ENCODE measurements at places on chromosomes 5 and 9.

- no peak for DNase-seq
Measured at GRCh38 chr5:43773478-43773844, 170.5 kb downstream of the NNT start.

GRCh38 chr5:150136305-150137167, 19.1 kb downstream of the PDGFRB start:
- no peak for DNase-seq

GRCh38 chr5:149837680-149838269, 106.8 kb downstream of the PDE6A start:
- no peak for DNase-seq

DNA sequence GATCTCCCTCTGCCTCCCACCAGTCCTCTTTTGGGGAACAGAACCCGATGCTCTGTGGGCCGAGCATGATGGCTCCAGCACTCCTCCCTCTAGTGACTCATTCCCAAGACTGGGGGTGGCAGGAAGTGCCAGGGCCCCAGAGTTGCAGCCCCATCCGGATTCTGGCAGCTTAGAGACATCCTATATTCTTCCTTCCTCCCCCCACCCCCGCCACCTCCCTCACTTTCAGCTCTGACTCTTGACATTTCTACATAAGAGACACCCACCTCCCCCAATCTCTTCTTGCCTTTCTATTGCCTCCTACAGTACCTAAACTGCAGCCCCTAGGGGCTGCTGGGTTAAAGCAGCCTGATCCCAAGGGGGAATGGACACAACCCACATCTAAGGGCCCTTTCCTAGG, 47.1 kb upstream of the MATR3 start:
- peak; percentile 10 for DNase-seq

GRCh38 chr5:101878190-101878589, 417.9 kb downstream of the SLCO4C1 start:
- no peak for DNase-seq

GRCh38 chr9:99135456-99135855, 30.5 kb downstream of the TGFBR1 start:
- peak; percentile 25 for DNase-seq

DNA sequence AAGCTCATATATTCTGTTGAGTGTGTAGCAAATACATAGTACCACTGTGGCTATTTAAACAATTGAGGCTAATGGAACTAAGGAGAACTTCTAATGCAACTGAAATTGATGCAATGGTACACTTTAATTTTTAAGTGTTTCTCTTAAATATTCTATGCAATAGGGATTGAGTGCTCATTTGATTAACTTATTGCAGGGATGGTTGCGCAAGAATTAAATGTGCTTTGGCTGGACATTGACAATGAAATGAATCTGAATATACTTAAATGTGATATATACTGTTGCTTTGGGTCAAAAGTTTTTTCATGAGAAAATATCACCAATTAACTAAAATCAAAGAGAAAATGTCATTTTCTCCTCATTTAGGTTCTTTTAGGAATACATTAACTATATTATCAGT, 227.1 kb downstream of the ARL15 start:
- DNase-seq = no peak

GRCh38 chr9:101778332-101778731, 39.9 kb upstream of the GRIN3A start:
- DNase-seq = no peak

DNA sequence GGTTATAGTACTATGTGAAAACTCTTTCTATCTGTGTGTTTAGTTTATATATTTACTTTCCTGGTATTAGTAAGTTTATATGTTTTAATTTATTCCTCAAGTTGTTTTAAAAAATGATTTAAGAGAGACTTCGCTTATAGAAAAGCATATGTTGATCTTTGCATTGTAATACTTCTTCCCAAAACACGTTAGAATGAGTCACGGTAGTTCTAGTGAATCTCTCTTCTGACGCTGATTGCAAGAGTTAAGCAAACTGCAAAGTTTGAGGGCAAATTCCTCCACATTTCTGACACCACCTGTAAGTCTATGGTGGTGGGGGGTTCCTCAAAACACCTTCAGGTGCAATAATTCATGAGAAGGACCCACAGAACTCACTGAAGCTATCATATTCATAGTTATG, 327.2 kb downstream of the GLIS3 start:
- DNase-seq = no peak

GRCh38 chr9:87300915-87301314, 196.8 kb upstream of the DAPK1 start:
- DNase-seq = no peak

DNA sequence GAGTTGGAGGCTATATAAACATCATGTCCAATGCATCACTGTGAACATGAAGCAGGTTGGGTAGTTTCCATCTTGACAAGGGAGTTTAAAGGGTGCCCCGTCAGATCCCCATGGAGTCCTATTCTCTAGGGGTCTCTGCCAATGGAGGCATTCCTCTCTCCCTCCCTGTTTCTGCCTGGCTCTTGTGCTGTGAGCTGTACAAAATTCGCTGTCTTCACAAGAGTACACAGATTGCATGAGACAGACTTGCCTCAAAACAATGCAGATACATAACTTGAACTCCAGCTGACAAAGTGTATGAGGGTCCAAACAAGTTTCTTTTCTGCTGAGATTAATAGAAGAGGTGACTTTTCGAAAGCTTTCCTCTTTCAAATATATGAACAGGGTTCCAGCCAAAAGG, 165.2 kb downstream of the SPOCK1 start:
- no peak for DNase-seq

DNA sequence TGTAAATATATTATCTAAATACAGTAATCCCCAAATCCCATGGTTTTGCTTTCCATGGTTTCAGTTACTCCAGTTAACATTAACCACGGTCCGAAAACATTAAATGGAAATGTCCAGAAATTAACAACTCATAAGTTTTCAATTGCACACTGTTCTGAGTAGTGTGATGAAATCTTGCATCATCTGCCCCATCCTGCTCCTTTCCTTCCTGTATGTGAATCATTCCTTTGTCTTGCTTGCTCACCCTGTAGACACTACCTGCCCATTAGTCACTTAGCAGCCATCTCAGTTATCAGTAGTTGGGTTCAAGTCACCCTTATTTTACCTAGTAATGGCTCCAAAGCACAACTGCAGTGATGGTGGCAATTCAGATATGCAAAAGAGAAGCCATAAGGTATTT, 1568.5 kb upstream of the WWC1 start:
- DNase-seq = no peak

- DNase-seq = no peak
Measured at GRCh38 chr5:154498591-154498990, 20.6 kb upstream of the HAND1 start.

DNA sequence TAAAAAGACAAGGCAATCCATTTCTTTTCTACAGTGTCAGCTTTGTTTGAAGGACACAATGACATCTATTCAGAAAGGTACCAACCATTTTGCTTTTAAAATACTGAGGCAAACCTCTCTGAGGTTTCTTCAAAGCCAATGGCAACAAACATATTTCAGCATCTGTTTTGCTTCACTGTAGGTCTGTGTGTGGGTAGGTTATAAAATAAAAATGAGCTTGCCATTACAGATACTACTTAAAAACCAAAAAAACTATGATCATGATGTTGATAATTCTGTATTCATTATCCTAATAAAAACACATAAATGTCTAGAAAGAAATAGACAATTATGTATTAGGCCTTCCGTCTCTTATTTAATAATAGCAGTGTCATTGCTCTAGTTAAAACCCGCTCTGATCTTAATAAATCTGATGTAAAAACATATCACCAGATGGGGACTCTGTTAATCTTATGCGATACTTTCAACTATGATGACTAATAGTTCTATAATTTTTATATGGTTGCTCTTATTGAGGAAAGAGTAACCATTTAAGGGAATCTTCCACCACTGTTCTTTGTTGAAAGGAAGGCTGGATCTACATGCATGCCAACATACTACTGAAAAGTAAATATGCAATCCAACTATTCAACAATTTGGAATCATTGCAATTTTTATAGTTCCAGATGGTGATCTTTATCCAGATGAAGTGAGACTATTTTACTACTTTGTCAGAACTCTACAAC, 647.2 kb downstream of the PDE4D start:
- DNase-seq = no peak

- no peak for DNase-seq
Measured at GRCh38 chr5:170571875-170572852, 68.3 kb downstream of the KCNIP1 start.

GRCh38 chr5:6551955-6552313, 80.9 kb downstream of the NSUN2 start:
- no peak for DNase-seq

- no peak for DNase-seq
Measured at GRCh38 chr5:136120529-136120928, 12.1 kb upstream of the SMAD5 start.

DNA sequence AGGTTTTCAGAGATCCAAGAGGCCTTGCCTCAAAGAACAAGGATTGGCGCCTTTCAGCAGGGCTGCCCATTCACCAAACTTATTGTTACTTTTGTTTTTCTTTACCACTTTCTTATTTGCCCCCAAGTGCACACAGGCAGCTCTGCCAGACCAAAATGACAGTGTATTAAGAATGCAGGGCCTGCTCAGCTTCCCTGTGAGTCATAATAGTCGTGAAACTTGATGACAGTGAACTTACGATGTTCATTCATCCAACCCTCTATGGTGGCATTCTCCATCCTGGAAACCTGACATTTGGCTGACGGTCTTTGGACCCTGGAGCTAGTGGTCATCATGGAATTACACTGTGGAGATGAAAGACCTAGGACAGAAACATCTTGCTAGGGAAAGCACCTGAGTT, 44.3 kb downstream of the UBE2QL1 start:
- no peak for DNase-seq

DNA sequence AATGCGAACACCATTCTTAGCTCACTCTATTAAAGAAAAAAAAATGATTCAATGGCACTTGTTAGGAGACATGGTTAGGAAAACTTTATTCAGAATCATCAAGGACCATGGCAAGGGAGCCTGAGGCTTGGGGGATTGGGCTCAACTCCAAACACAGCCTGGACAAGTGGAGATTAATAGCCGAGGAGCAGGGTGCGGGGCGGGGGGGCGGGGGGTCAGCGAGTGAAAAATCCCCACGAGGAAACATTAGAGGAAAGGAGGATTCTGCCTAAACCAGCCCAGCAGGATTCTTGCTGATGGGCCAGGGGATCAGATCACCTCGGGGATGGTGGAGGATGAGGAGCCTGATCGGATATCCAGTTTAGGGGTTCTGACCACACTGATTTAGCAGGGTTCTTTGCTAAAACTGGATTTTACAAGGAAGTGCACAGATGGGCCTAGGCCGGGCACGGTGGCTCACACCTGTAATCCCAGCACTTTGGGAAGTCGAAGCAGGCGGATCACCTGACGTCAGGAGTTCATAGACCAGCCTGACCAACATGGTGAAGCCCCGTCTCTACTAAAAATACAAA, 24.4 kb upstream of the FIBCD1 start:
- DNase-seq = no peak

DNA sequence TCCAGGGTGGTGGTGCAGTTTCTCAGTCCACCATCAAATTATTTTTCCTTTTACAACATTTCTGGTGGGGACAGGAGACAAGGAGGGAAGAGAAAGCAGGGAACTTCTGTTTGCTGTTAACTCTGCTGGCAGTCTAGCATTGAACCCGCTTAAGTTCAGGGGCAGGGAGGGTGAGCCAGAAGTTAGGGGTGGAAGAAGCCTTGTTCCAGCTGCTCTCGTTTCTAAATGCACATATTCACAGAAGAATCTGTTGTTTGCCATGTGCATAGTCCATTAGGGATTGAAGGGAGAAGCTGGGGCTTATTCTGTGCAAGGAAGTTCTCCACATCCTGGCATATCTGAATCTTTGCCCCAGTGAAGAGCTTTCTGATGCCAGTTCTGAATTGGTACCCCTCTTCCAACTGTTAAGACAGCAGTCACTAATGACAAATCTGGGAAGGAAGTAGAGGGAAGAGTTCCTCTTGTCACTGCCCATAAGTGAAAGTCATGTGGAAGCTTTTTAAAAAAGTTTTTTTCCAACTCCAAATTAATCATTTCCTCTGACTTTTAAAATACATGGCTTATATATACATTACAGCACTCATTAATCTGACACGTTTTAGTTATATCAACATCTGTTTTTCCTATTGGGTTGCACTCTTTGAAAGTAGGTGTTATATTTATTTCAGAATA, 32.6 kb upstream of the ACOT12 start:
- no peak for DNase-seq

DNA sequence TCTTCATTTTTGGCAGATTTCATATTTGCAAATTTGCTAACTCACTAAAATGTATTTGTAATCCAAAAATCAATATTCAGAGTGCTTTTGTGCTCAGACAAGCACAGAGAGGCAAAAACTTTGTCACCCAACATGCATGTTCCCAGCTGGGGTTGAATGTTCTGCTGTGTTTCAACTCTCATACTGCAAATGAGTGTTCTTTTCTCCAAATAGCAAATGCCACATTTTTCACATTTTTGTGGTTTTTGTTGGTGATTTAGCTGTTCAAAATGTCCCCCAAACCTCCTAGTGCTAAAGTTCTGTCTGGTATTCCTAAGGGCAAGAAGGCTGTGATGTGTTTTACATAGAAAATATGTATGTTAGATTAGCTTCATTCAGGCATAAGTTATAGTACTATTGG, 87.3 kb upstream of the PCSK5 start:
- no peak for DNase-seq

DNA sequence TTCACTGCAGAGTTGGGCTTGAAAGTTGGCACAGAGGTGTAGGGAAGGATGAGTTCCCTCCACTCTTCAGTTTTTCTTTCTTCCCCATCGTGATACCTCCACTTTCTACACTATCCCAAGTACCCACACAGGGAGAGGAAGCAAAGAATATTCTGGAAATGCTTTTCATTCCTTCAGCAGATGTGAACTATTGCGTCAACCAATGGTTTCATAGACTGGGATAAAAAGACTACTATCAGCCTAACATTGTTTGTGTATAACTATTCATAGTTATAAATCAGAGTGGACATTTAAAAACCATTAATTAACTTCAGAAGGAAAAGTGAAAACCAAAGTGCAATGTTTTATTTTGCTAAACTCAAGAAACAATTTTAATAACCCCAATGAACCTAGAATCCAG, 63.6 kb upstream of the MAMDC2 start:
- DNase-seq = no peak

DNA sequence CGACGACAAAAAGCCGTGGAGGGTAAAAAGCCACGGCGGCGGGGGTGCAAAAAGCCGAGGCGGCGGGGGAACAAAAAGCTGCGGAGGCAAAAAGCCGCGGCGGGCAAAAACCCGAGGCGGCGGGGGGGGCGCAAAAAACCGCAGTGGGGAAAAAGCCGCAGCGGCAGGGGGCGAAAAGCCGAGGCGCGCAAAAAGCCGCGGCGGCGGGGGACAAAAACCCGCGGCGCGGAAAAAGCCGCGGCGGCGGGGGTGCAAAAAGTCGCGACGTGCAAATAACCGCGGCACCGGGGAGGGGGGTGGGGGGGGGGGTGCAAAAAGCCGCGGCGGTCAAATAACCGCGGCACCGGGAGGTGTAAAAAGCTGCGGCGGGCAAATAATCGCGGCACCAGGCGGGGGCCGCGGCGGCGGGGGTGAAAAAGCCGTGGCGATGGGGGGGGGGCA, 511.5 kb downstream of the FOXD4L5 start:
- peak; percentile 42 for DNase-seq

DNA sequence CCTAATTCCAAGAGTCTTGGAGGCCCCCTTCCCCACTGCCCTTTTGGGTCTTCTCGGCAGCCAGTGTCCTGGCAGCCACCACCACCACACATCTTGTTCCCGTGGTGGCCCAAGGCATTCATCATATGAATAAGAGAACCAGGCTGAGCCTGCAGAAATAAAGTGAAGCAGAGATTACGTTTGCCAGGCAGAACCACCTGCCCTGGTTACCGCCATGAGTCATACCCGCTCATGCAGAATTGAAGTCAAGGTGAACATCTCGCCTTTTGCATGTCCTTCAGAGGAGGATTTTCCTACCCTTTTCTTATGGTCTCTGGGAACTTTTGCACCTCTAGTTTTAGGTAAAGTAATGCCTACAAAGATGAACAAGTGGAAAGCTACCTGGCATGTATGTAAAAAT, 119.5 kb upstream of the LMX1B start:
- DNase-seq = no peak
